ENCODE measurements at places on chromosomes 6 and 20.

- DNase-seq: no peak
Observed at GRCh38 chr20:51339721-51340450, 202.6 kb downstream of the NFATC2 start.

GRCh38 chr20:17579369-17580039 is 9.6 kb downstream of the DSTN start:
- no peak for DNase-seq

GRCh38 chr20:2469991-2470422 is 582 bp downstream of the SNRPB start:
- no peak for DNase-seq

DNA sequence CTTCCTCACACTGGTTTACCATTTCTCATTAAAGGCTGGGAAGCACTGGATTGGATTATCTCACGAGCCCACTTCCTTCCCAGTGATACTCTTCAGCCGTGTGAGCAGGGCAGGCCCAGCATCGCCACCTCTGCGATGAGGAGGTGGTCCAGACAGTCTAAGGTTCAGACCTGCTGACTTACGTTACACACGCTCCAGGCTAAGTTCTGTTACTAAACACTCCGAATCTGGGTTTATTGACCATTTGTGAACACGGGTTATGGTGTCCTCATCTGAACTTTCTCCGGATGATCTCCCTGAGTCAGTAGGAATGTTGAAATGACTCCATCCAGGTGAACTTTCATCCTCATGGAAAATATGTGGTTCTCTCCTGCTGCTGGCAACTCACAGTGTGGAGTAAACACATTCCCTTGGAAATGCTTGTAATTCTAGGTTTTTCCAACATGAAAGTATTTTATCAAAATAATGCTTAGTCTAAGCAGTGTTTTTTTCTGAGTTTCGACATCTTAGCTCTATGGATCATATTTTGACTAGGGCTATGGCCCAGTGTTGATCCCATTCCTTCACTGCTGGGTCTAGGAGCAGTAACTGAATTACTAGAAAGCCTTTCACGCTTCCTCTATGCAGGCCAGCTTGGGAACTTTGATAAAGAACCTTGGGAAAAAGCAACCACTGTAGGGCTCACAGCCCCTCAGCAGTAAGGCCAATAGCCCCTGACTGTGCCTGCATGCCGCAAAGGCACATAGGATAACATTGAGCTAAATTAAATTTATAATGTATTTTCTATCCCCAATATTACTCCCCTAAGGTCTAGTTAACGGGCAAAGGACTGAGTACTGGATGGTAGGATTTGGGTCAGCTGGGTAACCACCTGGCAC is 37.7 kb upstream of the PXDC1 start:
- DNase-seq: peak; percentile 16

GRCh38 chr6:147447835-147448611 is 60.5 kb upstream of the SAMD5 start:
- DNase-seq: no peak

DNA sequence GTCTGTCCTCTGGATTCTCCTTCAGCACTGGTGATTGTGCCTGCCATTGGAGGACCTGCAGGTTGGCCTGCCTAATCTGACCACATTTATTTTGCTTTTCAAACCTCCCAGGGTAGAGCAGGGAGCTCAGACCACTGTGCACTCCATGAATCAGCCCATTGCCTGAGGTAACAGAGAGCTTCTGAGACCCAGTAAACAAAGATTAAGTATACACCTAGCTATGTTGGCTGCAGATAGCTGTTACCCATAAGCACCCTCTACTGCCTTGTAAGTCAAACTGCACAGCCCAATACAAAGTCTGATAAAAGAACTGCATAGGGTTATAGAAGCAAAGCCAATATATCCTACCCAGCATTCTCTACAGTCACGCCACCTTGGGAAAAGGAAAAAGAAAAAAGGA is 338.7 kb downstream of the HTR1B start:
- no peak for DNase-seq

GRCh38 chr20:58634059-58634458 is 17.0 kb upstream of the STX16 start:
- no peak for DNase-seq

GRCh38 chr20:22700367-22700766 is 116.0 kb upstream of the FOXA2 start:
- peak; percentile 65 for DNase-seq

GRCh38 chr6:116105247-116105646 is 4.6 kb downstream of the NT5DC1 start:
- no peak for DNase-seq

- no peak for DNase-seq
Observed at GRCh38 chr6:149063468-149063867, 254.0 kb upstream of the TAB2 start.

DNA sequence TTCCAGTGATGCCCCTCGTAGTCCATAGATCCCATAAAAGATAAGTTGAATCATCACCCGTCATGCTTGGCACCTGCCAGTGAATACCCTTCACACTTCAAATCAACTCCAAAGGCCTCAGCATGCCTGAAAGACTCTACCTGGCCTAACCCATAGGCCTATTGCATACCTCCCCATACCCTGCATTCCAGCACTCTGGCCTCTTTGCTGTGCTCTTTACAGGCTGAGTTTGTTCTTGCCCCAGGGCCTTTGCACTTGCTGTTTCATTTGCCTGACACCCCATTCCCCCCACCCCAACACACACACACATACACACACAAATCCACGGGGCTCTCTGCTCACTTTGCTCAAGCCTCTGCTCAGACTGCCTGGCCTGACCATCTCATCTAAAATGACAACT is 3.0 kb upstream of the GFOD1 start:
- no peak for DNase-seq

DNA sequence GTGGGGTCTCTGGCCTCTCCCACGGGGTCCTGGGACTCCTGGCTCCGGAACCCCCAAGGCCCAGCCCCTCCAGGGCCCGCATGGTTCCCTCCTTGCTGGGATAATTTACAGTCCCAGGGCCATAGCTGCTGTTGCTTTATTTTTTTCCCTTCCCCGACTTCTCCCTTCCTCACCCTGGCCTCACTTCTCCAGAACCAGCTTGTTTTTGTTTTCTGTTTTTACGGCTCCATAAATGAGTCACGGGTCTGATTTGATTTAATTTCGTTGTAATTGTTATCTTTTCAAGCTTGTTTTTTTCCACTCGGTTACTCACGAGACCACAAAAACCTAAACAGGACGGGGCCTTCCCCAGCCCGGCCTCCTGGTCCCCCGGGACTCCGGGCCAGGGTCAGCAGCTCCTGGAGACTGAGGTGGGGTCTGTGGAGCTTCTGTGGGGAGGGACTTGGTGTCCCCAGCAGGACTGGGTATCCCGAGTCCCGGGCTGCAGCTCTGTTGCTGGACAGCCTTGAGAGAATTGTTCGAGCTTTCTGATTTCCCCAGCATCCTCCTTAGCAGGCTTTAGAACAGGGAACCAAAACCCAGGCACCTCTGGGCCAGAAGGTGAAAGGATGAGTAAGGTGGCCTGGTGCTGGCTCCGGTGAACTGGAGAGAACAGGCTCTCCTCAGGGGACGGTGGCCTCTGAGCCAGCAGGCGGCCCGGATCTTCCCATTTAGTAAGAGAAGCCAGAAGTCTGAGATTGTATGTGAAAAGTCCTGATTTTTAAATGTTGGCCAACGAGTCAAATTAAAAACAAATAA is 94.9 kb downstream of the CEBPB start:
- DNase-seq: peak; percentile 25

DNA sequence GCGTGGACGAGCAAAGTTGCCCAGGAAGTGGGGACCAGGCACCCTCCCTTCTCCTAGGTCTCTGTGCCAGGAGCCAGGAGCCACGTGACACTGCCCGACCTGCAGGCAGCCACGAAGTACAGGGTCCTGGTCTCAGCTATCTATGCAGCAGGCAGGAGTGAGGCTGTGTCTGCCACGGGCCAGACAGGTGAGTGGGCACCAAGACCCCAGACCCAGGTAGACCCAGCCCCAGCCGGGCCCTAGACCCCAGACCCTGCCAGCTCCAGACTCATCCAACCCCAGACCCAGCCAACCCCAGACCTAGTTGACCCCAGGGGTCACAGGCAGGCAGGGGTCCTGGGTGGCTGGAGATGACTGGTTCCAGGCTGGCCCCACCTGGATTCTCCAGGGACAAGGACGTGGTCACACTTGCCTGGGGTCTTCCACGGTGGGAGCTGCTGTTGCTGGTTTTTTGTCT is 21.1 kb downstream of the COL20A1 start:
- DNase-seq: no peak

DNA sequence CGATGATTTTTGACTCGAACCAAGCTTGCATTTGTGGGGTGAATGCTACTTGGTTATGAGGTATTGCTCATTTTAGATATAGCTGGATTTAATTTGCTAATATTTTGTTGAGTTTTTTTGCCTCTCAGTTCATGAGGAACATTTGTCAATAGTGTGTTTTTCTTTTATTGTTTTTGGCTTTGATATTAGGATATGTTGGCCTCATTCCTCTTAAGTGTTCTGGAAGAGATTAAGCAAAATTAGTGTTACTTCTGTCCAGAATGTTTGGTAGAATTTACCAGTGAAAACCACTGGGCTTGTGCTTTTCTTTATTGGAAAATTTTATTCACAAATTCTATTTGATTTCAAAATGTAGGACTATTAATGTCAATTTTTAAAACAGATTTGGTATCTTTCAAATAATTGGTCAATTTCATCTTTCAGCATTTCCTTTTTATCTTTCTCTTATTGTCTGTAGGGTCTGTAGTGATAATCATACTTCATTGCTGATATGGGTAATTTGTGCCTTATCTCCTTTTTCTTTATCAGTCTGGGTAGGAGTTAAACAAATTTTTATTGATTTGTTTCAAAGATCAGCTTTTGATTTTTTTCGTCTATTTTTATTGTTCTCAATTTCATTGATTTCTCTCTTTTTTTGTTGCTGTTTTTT is 14.1 kb downstream of the AIG1 start:
- no peak for DNase-seq

- DNase-seq: no peak
Observed at GRCh38 chr6:143040018-143040417, 20.7 kb upstream of the AIG1 start.

- DNase-seq: no peak
Observed at GRCh38 chr20:37484331-37484730, 36.7 kb upstream of the NNAT start.

DNA sequence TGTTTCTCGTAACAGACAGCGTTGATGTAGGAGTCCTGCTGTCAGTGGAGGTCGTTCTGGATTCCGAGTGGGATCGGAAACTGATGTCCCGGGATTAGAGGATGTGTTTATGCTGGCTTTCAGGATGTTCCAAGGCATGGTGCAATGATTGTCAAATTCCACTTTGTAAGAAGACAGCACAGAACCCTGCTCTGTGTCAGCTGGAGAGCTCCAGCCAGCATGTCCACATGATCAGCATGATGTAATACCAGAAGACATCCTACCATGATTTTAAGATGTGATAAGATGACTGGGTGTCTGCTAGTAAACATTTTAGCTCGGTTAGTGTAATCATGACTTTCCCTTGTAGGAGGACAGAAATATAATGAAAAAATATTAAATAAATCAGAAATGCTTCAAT is 20.3 kb downstream of the ENPP1 start:
- DNase-seq: no peak

- no peak for DNase-seq
Observed at GRCh38 chr6:136923954-136924673, 2.0 kb downstream of the SLC35D3 start.

DNA sequence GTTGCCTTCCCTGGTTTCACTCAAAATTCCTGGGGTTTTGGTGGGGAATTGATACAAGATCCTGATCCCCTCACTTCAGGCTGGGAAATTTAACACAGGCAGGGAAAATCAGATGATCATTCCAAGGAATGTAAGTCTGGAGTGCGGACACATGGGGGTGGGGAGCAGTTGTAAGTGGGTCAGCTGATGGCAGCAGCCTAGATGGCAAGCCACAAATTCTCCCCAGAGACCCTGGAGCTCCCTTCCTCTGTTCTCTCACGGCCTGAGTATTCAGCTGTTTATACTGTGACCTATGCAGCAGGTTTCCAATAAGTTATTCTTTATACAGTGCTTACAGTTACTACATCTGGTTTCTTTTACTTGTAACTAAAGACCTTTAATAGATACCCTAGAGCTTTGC is 144.9 kb downstream of the SH3BGRL2 start:
- no peak for DNase-seq

DNA sequence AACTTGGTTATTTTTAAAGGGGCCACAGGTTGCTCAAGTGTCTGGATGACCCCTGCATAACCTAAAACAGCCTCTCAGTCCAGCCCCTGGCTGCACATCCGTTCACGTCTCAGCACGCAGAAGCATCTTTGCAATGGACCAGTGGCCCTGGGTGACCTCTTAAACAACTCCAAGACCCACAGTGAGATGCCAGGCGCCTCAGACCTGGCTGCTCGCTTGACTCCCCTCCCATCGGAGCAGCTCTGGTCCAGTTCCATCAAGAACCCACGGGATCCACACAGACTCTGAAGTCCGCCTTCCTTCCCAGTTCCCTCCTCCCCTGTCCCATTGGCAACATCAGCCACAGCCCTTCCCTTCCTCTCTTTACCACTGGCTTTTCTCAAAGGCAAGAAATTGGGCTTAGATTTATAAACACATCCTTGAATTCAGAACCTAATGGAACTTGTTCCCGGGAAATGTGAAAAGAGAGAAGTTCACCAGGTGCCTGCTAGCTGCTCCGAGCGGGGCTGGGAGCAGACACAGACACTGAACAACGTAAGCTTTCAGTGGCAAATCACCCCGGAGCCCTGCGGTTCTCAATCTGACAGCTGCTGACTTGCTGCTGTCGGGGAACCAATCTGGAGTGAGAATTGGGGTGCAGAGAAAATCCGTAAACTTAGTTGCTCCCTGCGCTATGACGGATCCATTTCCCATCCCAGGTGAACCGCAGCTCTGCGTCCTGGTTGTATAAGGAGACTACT is 39.6 kb upstream of the MPC1 start:
- DNase-seq: no peak

DNA sequence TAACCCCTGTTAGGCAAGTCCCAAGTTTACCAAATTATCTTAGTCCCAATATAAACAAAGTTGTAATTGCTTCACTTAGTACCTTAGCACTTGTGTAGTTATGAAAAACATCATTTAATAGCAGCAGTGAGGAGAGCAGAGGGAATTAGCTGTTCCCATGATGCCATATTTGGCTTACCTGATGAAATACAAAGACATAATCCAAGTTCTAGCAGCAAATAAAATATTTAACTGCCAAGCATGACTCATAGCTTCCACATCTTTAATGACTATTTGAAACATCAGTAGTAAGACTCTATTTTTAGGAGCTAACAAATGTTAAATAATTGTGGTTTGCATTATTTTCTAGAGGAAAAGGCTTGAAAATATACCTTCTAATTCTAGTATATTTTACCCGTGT is 94.0 kb upstream of the MCHR2 start:
- DNase-seq: peak; percentile 18

- DNase-seq: no peak
Observed at GRCh38 chr20:33183312-33183711, 15.4 kb downstream of the BPIFA2 start.

DNA sequence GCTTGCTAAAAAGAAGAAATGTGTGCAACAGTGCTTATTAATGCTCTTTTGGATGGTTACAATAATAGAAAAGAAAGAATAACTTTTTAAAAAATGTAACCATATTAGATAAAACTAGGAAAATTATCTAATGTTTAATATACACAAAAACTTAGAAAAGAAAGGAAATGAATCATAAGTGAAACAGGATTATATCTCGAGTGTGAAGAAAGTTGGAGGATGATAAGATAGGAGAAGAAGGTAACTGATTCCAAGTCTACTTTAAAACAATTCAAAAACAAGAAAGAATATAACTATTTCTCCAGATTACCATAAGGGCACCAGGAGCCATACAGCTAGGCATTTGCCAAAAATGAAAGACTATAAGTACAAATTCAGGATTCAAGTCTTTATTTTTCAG is 73.0 kb downstream of the PHIP start:
- no peak for DNase-seq

GRCh38 chr6:18019539-18020534 is 32.4 kb upstream of the KIF13A start:
- no peak for DNase-seq

Data from kidney glomerular epithelial cell (primary cell).